ENCODE measurements at places on chromosomes 16 and 17.

DNA sequence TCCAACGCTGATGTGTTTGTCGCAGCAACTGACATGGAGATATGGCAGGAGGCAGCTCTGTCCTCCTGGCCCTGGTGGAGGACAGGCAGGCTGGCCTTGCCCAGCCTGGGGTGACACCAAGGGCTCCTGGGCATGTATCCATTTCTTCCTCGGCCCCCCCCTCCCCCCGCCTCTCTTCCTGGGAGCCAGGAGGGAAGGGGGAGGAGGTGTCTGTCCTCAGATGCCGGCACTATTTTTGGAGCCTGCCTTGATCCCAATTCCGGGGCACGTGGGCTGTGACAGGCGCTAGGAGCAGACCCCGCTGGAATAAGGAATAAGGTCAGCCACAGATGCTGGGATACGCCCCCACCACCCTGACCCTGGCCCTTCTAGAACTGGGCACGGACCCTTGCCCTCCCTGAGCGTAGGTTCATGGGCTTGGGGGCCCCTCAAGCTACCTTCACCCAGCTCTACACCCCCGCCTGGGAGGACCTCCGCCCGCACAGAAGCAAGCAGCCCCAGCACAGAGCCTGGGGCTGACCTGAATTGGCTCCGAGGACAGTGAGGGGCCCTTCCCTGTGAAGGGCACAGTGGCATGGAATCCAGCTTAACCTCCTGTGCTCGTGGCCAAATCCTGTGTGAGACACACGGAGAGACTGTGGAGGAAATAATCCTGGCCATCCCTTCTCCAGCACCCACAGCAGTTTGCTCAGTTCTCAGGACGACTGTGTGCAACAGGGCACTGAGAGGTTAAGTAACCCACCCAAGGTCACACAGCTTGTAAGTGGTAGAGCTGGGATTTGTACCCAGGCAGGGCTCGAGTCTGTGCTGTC, 24.1 kb downstream of the SEC14L5 start:
- no peak for DNase-seq

DNA sequence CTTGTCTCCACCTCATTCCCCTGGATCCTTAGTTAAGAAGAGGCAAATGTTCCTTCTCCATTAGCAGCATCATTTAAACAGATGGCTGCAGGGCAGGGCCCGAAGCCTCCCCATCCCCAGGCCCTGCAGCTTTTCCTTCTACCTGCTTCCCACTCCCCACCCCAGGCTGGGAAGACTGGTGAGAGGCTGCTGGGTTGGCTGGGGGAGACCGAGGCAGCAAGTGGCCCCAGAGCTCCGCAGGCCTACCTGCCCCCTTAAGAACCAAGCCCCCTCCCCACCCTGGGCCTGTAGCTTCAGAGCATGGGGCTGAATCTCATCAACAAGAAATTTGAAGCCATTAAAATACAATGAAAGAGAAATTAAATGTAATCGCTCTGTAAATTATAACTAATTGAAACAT, 22.1 kb upstream of the RPL38 start:
- no peak for DNase-seq

GRCh38 chr17:39186481-39187002, 10.9 kb downstream of the CACNB1 start:
- no peak for DNase-seq

DNA sequence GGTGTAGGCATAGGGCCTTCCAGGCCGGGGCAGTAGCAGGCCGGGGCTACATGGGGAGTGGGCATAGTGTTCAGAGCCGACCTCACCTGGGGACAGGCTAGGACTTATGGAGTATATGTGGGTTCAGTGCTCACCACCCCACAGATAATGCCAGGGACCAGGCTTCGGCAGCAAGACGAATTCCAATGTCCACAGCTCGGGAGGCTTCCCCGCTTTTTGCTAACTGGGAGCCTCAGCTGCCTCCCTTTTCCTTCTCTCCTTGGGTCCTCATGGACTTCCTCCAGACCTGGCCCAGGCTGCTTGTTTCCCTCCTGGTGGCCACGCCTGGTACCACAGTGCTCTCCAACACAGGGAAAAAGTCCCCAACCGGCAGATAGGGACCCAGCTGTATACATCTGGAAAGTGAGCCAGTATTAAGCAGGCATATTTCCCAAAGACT, 20.1 kb upstream of the SLC46A1 start:
- no peak for DNase-seq

DNA sequence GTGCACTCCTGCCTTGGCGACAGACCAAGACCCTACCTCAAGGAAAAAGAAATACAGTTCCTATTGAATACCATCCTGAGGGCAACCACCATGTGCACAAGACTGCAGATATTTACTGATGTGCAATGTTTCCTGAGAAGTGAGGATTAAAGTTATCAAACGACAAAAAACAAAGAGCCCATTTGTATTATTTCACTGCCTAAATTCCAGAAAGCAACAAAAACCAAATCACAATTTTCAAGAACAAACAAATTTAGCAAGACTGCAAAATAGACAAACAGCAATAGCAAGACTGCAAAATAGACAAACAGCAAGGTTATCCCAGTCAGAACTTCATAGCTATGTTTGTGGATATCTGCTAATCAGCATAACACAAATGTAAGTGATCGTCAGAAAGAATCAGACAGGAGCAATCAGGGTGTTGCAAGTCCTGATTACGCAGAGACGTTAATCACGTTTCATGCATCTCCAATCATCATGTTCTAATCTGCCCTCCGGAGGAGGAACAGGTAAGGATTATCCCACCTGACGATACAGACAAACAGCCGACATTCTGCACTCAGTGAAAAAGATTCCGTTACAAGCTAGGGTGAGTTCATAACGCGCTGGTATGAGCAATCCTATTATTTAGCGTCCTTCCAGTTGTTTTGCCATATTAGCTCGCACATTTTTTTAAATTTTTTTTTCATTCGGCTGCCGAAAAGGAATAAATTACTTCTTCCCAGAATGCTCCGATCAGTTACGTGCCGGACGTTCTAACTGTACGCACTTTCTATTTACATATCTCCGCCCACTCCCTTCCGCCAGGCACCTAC, 2.9 kb downstream of the TMEM107 start:
- peak; percentile 72 for DNase-seq

- no peak for DNase-seq
Observed at GRCh38 chr17:13102477-13102876, 84.7 kb upstream of the ELAC2 start.

- peak; percentile 50 for DNase-seq
Observed at GRCh38 chr17:59601130-59601529, 18.6 kb upstream of the CLTC start.

- no peak for DNase-seq
Observed at GRCh38 chr17:38706505-38707216, 1.6 kb downstream of the MLLT6 start.

- DNase-seq, result no peak
Observed at GRCh38 chr17:48051706-48052486, 3.7 kb downstream of the NFE2L1 start.

GRCh38 chr17:17871913-17872312, 35.1 kb upstream of the SREBF1 start:
- no peak for DNase-seq

GRCh38 chr17:16912021-16912962, 59.6 kb downstream of the TNFRSF13B start:
- DNase-seq, result peak; percentile 16

GRCh38 chr16:4666537-4667202, 26.7 kb upstream of the NUDT16L1 start:
- no peak for DNase-seq

DNA sequence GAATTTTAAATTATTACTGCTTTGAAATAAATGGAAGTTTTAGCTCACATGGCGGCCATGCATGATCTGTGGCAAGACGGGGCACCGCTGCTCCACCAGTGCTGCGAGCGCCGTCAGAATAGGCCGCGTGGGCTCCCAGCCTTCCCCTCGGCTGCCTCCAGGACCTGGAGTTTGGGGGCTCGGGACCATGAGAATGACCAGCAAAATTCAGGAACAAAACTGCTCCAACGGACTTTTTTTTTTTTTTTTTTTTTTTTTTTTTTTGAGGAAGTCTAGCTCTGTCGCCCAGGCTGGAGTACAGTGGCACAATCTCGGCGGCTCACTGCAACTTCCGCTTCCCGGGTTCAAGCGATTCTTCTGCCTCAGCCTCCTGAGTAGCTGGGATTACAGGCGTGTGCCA, 38.3 kb upstream of the AKAP1 start:
- DNase-seq, result no peak

DNA sequence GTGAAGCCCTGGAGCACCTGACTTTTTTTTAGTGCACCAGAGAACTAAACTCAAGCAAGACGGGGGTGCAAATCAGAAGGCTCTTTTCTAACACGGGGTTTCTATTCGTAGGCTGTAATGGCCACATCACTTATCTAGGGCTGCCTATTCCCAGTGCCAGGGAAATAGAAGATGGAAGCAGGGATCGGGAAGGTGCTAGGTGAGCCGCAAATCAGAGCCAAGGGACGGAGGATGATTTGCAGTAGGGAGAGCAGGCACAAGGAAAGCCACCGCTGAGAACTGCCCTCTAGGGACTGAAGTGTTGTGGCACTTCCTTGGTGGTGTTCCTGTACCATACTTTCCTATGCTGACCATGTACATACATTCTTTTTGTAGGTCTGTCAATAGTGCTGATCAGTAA, 7.8 kb upstream of the SLC46A1 start:
- no peak for DNase-seq

- DNase-seq, result no peak
Observed at GRCh38 chr16:84027625-84028024, 15.0 kb downstream of the SLC38A8 start.

- no peak for DNase-seq
Observed at GRCh38 chr16:79550373-79550772, 50.2 kb downstream of the MAF start.

GRCh38 chr17:6786618-6787017, 10.6 kb downstream of the FBXO39 start:
- DNase-seq, result no peak

- no peak for DNase-seq
Observed at GRCh38 chr16:454397-454940, 29.0 kb downstream of the RAB11FIP3 start.

DNA sequence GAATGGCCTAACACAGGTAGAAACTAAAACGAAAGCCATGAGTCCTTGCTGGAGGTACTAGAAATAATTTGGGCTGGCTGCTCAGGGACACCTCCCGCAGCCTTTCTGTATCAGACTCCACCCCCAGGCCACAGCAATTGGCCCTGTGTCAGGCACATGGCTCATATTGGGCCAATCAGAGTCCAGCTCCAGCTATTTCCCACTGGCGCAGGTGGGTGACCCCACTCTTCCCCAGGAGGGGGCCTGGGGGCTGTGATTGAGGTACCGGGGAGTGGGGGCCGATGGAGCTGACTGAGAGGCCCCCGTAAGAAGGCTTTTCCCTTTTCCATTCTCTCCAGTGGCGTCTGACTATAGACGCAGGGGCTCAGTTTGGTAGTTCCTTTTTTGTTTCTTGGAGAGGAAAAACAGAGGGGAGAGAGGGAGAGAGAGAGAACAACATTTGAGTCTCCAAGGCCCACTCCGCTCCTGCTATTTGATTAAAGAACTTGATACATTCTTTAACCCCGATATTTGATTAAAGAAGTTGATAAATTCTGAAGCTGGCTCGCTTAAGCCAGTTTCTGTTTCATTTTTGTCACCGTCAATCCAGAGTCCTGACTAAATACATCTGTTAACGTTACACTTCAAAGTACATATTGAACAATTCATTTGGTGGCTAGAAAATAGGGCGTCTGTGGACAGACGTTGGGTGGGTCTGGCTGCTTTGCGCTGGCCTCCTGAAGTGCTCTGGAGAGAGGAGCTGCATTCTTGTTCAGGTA, 26.3 kb downstream of the FOXL1 start:
- peak; percentile 27 for DNase-seq

- no peak for DNase-seq
Observed at GRCh38 chr17:77457572-77458201, 316.9 kb downstream of the SEC14L1 start.

DNA sequence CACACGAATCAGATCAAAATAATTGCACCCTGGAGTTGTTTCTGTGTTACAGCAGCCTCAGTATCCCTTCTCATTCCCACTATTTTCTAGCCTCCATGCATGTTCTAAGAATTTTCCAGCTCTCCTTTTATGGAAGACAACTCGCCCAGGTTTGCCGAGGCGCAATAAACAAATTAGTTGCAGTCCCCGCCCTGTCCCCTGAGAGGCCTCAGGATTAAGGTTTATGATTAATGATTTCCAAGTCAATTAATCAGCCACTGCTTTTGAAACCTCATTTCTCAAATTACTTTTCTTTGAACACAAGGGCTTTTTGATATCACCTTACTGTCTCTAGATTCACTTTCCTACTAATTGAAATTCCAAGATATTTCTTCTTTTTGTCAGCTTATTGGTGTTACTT, 138.3 kb upstream of the HSBP1 start:
- no peak for DNase-seq

- peak; percentile 69 for DNase-seq
Observed at GRCh38 chr16:28140788-28141618, 70.8 kb downstream of the XPO6 start.

- DNase-seq, result no peak
Observed at GRCh38 chr16:87600246-87600645, 2.1 kb upstream of the JPH3 start.

Data from activated naive CD4-positive, alpha-beta T cell treated with anti-CD3 and anti-CD28 coated beads, Interleukin-2, amount 50 U/mL, for 72 hours (primary cell).